ENCODE measurements at places on chromosomes 7 and 10.

GRCh38 chr7:158266817-158267741, 320.5 kb downstream of the PTPRN2 start:
- no peak for DNase-seq

DNA sequence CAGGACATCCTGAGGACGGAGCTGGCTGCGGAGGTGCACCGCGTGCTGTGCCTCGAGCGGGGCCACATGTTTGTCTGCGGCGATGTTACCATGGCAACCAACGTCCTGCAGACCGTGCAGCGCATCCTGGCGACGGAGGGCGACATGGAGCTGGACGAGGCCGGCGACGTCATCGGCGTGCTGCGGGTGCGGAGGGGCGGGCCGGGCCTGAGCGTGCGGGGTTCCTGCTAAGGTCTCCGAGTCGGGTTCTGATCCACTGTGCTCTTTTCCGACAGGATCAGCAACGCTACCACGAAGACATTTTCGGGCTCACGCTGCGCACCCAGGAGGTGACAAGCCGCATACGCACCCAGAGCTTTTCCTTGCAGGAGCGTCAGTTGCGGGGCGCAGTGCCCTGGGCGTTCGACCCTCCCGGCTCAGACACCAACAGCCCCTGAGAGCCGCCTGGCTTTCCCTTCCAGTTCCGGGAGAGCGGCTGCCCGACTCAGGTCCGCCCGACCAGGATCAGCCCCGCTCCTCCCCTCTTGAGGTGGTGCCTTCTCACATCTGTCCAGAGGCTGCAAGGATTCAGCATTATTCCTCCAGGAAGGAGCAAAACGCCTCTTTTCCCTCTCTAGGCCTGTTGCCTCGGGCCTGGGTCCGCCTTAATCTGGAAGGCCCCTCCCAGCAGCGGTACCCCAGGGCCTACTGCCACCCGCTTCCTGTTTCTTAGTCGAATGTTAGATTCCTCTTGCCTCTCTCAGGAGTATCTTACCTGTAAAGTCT, 10.4 kb downstream of the ATG9B start:
- peak; percentile 94 for DNase-seq

GRCh38 chr7:102251531-102252365, 34.9 kb upstream of the SH2B2 start:
- no peak for DNase-seq

DNA sequence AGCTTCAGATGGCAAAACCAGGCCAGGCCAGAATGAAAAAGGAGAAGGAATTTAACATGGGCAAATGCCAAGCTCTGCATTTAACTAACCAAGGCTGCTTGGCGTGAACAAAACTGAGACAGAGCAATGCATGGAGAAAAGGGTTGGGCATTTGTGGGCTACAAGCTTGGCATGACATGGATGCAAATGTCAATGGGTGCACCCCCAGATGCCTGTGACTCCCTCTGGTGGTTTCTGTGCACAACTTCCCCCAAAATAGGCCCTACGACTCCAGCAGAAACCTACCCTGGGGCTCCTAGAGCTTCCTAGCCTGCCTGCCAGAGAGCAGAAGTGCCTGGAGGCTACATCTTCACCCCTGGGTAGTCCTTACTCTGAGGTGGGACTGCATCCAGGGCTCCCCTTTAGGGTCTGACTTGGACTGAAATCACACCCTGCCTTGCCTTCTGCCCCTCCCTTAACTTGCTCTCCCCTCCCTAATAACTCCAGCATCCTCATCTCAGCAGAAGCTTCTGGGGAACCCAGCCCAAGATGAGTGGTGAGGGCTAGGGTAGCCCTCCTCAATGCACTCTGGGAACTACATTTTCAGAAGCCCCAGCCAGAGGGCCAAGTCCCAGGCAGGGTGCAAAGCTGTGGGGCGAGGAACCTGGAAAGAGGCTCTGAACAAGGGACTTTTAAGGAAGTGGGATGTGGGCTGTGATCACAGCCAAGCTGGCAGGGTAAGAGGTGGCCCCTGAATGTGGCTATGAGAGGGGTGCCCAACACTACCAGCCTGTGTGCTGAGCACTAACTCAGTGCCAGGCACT, 11.3 kb downstream of the GPRIN2 start:
- peak; percentile 11 for DNase-seq

- DNase-seq: no peak
These were observed 691.0 kb upstream of the LRRTM3 start for GRCh38 chr10:66234872-66235271.

DNA sequence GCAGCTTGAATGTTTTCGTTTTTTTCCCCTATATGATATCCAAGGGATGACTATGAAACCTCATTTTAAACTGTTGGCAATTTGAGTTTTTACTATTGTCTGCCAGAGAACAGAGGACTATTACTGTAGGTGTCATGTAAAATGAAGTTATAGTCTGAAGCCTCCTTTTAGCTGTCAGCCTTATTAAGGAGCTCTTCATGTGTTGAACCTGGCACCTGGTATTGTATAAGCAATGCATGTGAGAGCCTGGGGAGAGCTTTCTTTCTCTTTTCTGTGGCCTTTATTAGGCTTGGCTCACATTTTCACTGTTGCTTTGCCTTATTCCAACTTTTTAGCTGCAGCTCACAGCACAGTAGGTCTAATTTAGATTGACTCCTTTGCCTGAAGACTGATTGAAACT, 119.1 kb upstream of the FOXP2 start:
- no peak for DNase-seq

- peak; percentile 43 for DNase-seq
These were observed 60.1 kb upstream of the CARD11 start for GRCh38 chr7:3103614-3104398.

DNA sequence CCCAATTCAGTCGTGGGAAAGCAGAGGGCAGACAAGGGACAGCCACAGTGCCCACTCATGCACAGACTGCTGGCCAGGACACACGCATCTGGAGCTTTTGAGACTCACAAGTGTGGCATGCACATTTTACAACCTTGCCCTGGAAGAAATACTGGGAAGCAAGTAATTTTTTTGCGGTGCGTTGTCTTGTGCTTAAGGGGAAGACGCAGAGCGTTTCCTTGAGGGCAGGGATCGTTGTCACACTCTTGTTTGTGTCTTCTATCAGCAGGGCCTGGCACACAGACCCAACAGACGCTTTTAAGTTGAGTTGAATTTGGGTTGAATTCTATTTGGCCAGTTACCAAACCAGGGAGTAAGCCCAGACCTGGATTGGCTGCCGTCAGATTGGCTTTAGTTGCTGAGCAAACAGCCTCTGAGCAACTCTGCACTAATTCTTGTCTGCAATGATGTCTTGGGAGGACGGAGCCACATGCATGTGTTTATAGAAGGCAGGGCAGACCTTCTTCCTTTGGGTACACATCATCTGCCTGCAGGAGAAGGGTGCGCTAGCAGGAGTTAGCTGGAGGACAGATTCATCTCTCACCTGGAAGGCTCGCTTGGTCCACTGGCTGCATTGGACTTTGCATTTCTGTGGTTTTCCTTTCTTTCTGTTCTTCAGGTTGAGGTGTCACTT, 38.4 kb downstream of the IL2RA start:
- DNase-seq: no peak

- peak; percentile 56 for DNase-seq
These were observed 74.9 kb downstream of the BEND7 start for GRCh38 chr10:13453896-13454295.

GRCh38 chr10:93437086-93437945, 44.8 kb downstream of the MYOF start:
- no peak for DNase-seq

GRCh38 chr7:7100432-7100849, 81.9 kb upstream of the C1GALT1 start:
- DNase-seq: no peak

GRCh38 chr10:76270464-76270863, 839.0 kb downstream of the LRMDA start:
- no peak for DNase-seq

GRCh38 chr10:103932971-103933370, 15.0 kb upstream of the STN1 start:
- DNase-seq: no peak

DNA sequence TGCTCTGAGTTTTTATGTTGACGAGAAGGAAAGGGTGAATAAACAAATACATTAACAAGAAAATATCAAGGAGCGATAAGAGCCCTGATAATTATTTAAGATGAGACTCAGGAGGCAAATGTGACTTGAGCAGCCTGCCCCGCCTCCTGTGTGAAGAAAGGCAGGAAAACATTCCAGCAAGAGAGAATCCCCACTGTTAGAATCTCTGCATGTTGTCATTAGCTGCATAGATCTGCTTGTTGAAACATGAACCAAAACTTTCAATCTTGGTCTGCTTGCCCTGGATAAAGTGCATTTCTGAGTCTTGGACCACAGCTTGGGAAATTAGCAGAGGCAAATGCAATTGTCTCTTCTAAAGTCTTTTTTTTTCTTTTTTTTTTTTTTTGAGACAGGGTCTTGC, 120.0 kb downstream of the DPP6 start:
- no peak for DNase-seq

DNA sequence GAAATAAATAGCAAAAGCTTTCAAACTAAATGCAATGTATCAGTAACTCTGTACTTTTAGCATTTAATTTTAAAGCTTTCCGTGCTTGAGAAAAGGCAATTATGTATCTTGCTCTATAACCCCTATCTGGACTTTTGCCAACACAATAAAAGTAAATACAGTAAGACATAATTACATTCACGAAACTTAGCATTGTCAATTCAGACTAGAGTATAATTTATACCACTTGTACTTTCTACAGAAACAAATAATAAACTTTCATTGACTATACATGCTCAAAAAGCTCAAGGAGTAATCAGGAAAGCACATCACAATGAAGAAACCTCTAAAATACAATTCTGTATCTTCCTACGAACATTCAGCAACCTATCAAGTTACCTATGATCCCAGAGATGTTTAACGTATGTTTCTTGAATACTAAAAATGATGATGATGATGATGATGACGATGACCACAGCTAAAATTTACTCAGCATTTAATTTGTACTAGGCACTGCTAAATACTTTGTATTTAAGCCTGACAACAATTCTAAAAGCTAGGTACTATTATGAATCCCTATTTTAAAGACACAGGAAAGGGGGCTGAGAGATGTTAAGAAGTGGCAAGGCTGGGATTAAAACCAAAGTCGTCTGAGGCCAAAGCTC, 44.9 kb downstream of the MINDY3 start:
- no peak for DNase-seq

DNA sequence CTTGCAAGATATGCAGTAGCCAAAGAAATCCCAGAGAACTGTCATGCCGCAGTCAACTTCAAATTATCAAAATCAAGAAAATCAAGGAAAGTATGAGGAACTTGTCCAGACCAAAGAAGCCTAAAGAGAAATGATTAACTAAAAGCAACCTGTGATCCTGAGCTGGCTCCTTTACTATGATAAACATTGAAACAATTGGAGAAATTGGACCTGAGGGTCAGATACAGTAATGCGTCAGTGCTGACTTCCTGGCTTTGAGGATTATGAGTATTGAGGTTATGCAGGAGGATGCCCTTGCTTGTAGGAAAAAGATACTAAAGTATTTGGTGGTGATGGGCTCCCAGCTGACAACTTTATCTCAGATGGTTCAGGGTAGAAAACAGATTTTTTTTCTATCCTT, 324.7 kb upstream of the AKR1E2 start:
- DNase-seq: no peak

- DNase-seq: no peak
These were observed 11.0 kb downstream of the MINDY3 start for GRCh38 chr10:15849316-15849715.

- DNase-seq: no peak
These were observed 128.7 kb downstream of the TSPAN12 start for GRCh38 chr7:120729245-120729644.

GRCh38 chr7:143901332-143901667, 676 bp downstream of the TCAF1 start:
- DNase-seq: no peak

- DNase-seq: no peak
These were observed 7.7 kb downstream of the DIP2C start for GRCh38 chr10:681670-682318.

DNA sequence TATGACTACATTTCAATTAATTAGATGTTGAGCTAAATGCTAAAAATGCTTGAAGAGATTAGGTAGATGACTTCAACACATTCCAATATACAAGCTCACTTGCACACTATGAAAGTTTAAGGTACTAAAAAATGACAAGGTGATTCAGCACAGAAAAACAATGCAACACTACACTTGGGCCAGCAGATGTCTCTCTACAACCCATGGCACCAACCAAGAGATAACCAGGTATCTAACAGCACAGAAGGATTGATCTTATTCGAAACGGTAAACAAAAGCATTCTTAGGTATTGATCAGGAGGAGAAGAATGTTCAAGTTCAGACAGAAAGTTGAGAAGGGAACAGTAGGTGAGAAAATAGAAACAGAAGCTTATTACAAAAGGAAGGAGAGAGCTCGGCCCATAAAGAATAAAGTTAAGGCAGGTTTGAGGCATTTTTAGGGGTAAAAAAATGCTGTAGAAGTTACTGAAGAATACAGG, 248.2 kb upstream of the KLF14 start:
- DNase-seq: no peak
